Left ventricle myocardium inferior (tissue), 1 donor: ENCODE measurements at places on chromosomes 16 and 17.
A peak's percentile ranks its signal among the peaks of the same experiment; 100 is the strongest.

- no peak overlapping the region for H3K4me3 ChIP-seq
- peaks cover 7% of the 10 kb centered on the region for H3K4me1 ChIP-seq
- no peak overlapping the region for H3K27ac ChIP-seq
- no peaks in the 10 kb centered on the region for H3K36me3 ChIP-seq
- no peak for DNase-seq
Observed at GRCh38 chr17:40522250-40522960, 21.0 kb upstream of the TNS4 start.

DNA sequence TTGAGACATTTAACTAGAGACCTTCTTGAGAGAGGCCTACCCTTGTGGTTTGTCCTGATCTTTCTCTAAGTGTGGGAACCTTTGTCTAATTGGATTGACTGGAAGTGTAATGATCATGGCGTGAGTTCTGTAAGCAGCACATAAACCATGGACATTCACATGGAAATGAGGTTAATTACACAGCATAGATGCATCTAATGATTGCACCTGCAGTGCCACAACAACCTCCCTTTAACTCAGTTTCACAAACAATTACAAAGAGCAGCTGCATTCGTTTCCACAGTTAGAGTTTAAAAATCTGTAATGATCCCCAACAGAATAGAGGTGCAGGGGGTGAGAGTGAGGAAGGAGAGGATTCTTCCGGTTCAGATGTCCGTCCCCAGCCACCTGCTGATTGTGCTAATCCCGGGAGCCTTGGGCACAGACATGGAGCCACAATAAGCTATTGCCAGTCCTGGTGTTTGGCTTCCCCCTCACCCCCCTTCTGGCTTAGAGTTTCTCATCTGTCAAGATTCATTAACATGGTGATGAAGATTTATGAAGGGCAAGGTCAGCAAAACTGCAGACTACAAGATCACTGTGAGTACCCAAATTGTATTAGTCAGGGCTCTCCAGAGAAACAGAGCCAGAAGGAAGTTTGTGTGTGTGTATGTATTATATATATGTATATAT is 659.2 kb upstream of the SOX9 start:
- no peak overlapping the region for H3K4me3 ChIP-seq
- DNase-seq: no peak
- peaks cover 3% of the 10 kb centered on the region for H3K27me3 ChIP-seq
- no peak overlapping the region for H3K27ac ChIP-seq

GRCh38 chr17:73315471-73315870 is 3.7 kb upstream of the CDC42EP4 start:
- no peaks in the 10 kb centered on the region for H3K36me3 ChIP-seq
- no peak overlapping the region for H3K4me3 ChIP-seq
- no peak for DNase-seq
- H3K27me3 ChIP-seq: no peaks in the 10 kb centered on the region

DNA sequence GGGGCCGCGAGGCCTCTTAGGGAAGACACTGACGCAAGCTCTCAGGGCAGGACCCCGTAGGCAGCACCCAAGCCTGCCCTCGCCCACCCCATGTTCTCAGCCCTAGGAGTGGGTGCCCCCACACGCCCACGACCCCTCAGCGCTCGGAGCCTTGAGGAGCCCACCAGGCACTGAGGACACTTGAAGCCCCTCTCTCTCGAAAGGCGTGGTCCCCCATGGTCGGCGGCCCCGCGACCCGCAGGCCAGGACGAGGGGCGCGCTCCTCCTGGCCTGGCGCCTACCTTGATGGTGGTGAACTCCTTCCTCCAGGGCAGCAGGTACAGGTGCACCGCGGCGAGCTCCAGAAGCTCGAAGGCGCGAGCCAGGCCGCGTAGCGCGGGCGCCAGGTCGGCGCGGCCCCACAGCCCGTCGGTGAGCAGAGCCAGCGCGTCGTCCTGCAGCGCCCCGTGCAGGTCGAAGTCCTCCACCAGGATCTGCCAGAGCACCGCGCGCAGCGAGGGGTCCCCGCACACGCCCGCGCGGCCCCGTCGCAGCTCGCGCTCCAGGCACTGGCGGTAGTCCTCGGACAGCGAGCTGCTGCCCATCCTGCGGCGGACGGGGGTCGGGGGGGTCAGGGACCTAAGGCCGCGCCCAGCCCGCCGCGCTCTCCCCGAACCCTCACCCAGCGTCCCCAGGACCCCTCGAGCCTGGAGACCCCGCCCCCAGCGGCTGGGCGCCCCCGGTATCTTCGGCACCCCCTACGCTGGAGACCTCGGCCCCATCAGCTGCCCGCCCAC is 668 bp downstream of the SPATA2L start:
- no peak for DNase-seq
- peak overlapping the region; percentile 83 for H3K4me3 ChIP-seq
- peak overlapping the region; percentile 79 for H3K27ac ChIP-seq
- H3K27me3 ChIP-seq: no peaks in the 10 kb centered on the region
- no peaks in the 10 kb centered on the region for H3K36me3 ChIP-seq

GRCh38 chr17:59643159-59644140 is 23.8 kb downstream of the CLTC start:
- no peaks in the 10 kb centered on the region for H3K27me3 ChIP-seq
- DNase-seq: no peak
- peaks cover 25% of the 10 kb centered on the region for H3K36me3 ChIP-seq
- H3K4me3 ChIP-seq: no peak overlapping the region
- peaks cover 88% of the 10 kb centered on the region for H3K4me1 ChIP-seq
- peak overlapping the region; percentile 2 for H3K27ac ChIP-seq

- no peaks in the 10 kb centered on the region for H3K27me3 ChIP-seq
- H3K36me3 ChIP-seq: no peaks in the 10 kb centered on the region
- H3K4me3 ChIP-seq: no peak overlapping the region
- H3K4me1 ChIP-seq: peaks cover 19% of the 10 kb centered on the region
Observed at GRCh38 chr16:46901709-46902108, 17.5 kb downstream of the GPT2 start.

- no peak overlapping the region for H3K27ac ChIP-seq
- H3K36me3 ChIP-seq: no peaks in the 10 kb centered on the region
- peaks cover 72% of the 10 kb centered on the region for H3K27me3 ChIP-seq
- H3K4me1 ChIP-seq: no peaks in the 10 kb centered on the region
- no peak overlapping the region for H3K4me3 ChIP-seq
- DNase-seq: no peak
Observed at GRCh38 chr17:67013891-67014290, 30.5 kb upstream of the CACNG1 start.

DNA sequence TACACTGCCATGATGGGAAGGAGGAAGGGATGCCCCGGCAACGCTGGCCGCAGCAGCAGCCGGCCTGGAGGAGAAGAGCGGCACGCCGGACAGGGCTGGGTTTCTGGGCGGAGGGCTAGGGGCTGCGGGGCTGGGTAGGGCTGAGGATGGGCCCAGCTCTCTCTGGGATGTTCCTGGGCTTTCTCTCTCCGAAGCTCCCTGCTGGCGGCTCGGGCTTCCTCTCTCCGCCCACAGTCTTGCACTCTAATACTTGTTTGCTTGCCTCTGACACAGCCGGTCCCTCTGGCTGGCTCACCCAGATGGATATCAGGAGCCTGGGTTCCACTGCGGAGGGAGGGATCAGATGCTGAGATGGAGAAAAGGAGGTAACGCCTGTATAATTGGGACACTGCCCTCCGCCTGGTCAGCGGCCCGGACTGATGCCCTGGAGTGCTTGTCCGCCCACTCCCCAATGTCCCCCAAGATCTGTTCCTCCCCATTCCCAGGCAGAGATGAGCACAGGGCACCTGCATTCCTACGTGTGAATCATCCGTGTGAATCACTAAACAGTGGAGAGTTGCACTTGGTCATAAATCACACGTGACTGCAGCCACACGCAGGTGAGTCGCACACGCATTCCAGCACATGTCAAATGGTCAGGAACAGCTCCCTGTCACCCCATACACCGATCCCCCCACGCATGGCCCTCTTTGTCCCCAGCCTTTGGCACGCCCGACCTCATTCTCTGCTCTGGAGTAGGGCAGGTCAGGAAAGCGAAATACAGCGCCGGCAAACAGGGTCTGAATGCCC is at the start of gene ALOXE3:
ALOXE3 (minus strand) TSS at position 535 of the 789 bp plus-strand sequence; CDS start at position 11, 524 bp downstream.
- H3K4me1 ChIP-seq: peaks cover 51% of the 10 kb centered on the region
- peaks cover 62% of the 10 kb centered on the region for H3K27me3 ChIP-seq
- no peaks in the 10 kb centered on the region for H3K36me3 ChIP-seq
- DNase-seq: no peak
- peak within 1 kb of the TSS; percentile 84 for H3K4me3 ChIP-seq
- H3K27ac ChIP-seq: peak within 1 kb of the TSS; percentile 85

- peaks cover 23% of the 10 kb centered on the region for H3K36me3 ChIP-seq
- H3K4me3 ChIP-seq: no peak overlapping the region
- DNase-seq: no peak
- no peak overlapping the region for H3K27ac ChIP-seq
- H3K4me1 ChIP-seq: no peaks in the 10 kb centered on the region
- H3K27me3 ChIP-seq: no peaks in the 10 kb centered on the region
Observed at GRCh38 chr17:82076018-82076784, 10.6 kb upstream of the DUS1L start.

- H3K4me3 ChIP-seq: no peak overlapping the region
- DNase-seq: no peak
- H3K27ac ChIP-seq: no peak overlapping the region
- H3K4me1 ChIP-seq: no peaks in the 10 kb centered on the region
Observed at GRCh38 chr17:15220785-15221184, 44.3 kb downstream of the PMP22 start.

DNA sequence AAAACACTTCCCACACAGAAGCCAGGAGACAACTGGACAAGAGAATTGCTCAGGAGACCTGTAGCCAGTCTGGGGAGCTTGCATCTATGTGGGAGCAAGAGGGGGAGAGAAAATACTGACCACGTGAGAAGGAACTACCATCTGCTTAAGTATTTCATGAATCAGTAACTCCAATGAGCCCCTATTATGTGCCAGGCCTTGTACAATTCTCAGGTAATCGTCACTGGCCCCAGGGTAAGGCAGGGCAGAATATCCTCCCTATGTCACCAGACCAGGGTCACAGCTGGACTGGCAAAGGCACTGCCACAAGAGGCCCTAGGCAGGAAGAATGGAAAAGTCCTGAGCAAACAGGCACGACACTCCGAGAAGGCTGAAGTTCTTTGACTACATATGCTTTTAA is 25.9 kb downstream of the USP7 start:
- no peaks in the 10 kb centered on the region for H3K36me3 ChIP-seq
- DNase-seq: no peak
- peak overlapping the region; percentile 18 for H3K27ac ChIP-seq
- H3K4me3 ChIP-seq: no peak overlapping the region

GRCh38 chr17:60277258-60277657 is 114.7 kb downstream of the USP32 start:
- DNase-seq: no peak
- no peaks in the 10 kb centered on the region for H3K4me1 ChIP-seq
- no peak overlapping the region for H3K4me3 ChIP-seq
- H3K27me3 ChIP-seq: no peaks in the 10 kb centered on the region
- no peak overlapping the region for H3K27ac ChIP-seq

DNA sequence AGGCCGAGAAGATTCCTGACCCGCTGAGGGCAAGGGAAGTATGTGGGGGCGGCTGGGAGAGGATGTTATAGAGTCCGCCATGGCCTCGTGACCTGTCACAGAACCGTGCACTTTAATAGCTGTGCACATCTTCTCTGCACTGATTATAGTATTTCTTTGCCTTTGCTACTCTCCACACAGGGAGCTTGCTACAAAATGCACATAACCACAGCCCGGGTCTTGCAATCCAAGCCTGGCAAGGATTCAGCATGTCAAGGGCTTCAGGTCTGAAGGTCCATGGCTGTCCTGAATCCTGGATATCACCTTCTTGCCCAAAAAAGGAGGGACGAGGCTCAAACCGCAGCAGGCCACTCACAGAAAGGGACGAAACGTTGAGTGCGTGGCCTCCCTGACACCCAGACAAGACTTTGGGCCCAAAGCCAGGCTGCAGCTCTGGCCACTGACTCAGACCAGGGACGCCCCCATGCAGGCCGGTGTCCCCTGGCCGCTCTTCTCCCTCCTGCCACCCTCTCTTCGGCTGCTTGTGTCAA is 43.7 kb downstream of the USP22 start:
- peak overlapping the region; percentile 60 for H3K27ac ChIP-seq
- H3K4me1 ChIP-seq: peaks cover 75% of the 10 kb centered on the region
- H3K36me3 ChIP-seq: peaks cover 36% of the 10 kb centered on the region
- DNase-seq: no peak
- H3K27me3 ChIP-seq: no peaks in the 10 kb centered on the region

DNA sequence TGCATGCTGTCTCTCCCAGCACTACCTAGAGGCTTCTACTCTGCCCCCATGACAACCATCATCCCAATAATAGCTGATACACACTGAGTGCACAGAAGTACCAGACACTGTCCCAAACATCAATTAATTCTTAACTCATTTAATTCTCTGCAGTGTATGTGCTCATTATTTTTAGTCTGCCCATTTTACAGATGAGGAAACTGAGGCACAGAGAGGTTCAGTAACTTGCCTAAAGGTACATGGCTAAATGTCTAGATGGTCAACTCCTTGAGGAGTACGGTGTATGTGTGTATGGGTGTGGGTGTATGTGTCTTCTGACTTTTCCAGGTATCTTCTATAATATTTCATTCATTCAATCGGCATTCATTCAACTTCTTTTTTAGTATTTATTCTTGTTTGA is 407.9 kb downstream of the SOX9 start:
- H3K4me1 ChIP-seq: no peaks in the 10 kb centered on the region
- H3K27me3 ChIP-seq: peaks cover 19% of the 10 kb centered on the region
- no peak overlapping the region for H3K4me3 ChIP-seq
- no peaks in the 10 kb centered on the region for H3K36me3 ChIP-seq

GRCh38 chr17:63032142-63032541 is 66.1 kb downstream of the TANC2 start:
- DNase-seq: no peak
- H3K27me3 ChIP-seq: no peaks in the 10 kb centered on the region
- H3K36me3 ChIP-seq: no peaks in the 10 kb centered on the region
- no peaks in the 10 kb centered on the region for H3K4me1 ChIP-seq
- no peak overlapping the region for H3K4me3 ChIP-seq

DNA sequence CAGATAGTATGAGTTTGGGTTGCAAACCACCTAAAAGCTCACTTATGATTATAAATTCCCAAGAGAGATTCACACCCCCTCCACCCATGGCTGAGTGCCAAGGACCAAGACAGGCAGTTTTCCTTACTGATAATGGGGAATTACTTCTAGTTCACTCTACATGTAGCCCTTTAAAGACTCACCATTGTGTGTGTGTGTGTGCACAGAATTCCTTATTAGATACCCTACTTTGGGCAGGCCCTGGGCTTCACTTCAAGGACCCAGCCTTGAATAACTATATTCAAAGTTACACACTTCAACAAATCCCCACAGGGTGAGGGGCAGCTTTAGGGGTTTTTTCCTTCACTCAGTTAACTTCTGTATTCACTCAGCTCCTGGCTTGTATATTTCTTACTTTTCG is 143.5 kb downstream of the MYO1D start:
- no peak for DNase-seq
- no peaks in the 10 kb centered on the region for H3K27me3 ChIP-seq
- H3K36me3 ChIP-seq: peaks cover 10% of the 10 kb centered on the region

DNA sequence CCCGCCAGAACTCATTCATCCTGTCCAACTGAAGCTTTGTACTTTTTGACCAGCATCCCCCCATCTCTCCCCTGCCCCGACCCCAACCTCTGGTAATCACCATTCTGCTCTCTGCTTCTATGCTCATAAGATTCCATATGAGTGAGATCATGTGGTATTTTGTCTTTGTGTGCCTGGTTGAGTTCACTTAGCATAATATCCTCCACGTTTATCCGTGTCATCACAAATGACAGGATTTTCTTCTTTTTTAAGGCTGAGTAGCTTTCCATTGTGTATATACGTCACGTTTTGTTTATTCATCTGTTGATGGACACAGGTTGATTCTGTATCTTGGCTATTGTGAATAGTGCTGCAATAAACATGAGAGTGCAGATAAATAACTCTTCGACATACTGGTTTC is 278.9 kb downstream of the SNX29 start:
- H3K27ac ChIP-seq: no peak overlapping the region
- no peaks in the 10 kb centered on the region for H3K36me3 ChIP-seq
- no peak for DNase-seq
- H3K27me3 ChIP-seq: no peaks in the 10 kb centered on the region
- no peak overlapping the region for H3K4me3 ChIP-seq
